ENCODE measurements at places on chromosomes 3 and 15. TPM values are rescaled to one million over a fixed set of nuclear protein-coding genes. Genes with fewer than 3 reads are reported as not detected.
A peak's percentile ranks its signal among the peaks of the same experiment; 100 is the strongest.

- peaks cover 9% of the 10 kb centered on the region for H3K36me3 ChIP-seq
- peaks cover 27% of the 10 kb centered on the region for H3K4me1 ChIP-seq
- peak overlapping the region; percentile 15 for H3K27ac ChIP-seq
- no peak overlapping the region for H3K4me3 ChIP-seq
- DNase-seq, result peak; percentile 79
Observed at GRCh38 chr3:38003371-38003816, 12.8 kb downstream of the VILL start.

DNA sequence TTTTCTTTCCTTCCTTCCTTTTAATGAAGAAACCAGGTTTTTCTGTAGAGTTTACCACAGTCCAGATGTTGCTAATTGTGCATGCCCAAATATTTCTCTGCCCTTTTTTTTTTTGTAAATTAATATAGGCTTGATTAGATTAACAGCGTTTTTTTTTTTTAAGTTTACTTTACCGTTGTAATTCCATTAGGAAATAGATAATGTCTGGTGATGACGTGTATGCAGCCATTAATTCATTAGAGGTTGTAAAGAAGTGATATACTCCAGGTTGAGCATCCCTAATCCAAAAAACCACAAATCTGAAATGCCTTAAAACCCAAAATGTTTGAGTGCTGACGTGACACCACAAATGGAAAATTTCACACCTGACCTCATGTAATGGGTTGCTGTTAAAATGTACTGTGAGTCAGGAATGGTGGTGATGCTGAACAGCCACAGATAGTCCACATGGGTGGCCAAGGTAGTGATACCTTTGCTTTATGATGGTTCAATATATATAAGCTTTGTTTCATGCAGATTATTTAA, 43.2 kb downstream of the KNL1 start:
- H3K4me1 ChIP-seq, result no peaks in the 10 kb centered on the region
- H3K27ac ChIP-seq, result no peak overlapping the region
- no peak for DNase-seq
- no peaks in the 10 kb centered on the region for H3K27me3 ChIP-seq

GRCh38 chr15:40538976-40539375, 25.9 kb downstream of the CCDC32 start:
- H3K4me1 ChIP-seq, result no peaks in the 10 kb centered on the region
- H3K27ac ChIP-seq, result no peak overlapping the region
- H3K27me3 ChIP-seq, result no peaks in the 10 kb centered on the region
- no peak overlapping the region for H3K4me3 ChIP-seq
- no peaks in the 10 kb centered on the region for H3K36me3 ChIP-seq

The CYP11A1 gene
- 0.29 TPM for total RNA-seq

The CFAP20DC gene
- total RNA-seq, result 2.5 TPM

The SI gene
- total RNA-seq, result not detected

The CYP8B1 gene
- not detected for total RNA-seq

The PLCB2 gene
- 70.7 TPM for total RNA-seq

Measured in activated CD4-positive, alpha-beta memory T cell treated with anti-CD3 and anti-CD28 coated beads for 36 hours (primary cell).